ENCODE measurements at places on chromosomes 1 and 21.

- no peak for DNase-seq
Measured at GRCh38 chr1:9279172-9279840, 13.4 kb upstream of the SPSB1 start.

DNA sequence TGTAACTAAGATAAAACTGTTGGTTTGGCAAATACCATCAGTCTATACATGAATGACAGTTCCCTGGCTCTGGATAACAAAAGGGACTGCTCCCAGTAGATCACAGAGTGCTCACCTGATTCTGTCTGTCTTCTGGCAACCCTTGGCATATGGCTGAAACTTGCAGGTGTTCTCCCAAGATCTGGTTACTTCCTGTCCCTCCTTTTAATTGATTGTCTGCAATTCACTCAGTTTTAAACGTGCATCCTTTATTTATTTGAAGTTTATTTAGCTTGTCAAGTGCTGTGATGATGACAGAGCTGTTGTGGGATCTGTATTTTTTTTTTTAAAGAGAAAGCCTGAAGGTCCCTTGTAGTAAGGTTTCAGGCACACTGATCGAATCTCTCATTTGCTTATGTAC lies 3.4 kb downstream of the KCNA3 start:
- DNase-seq, result no peak

- no peak for DNase-seq
Measured at GRCh38 chr1:223242382-223242955, 99.4 kb upstream of the TLR5 start.

GRCh38 chr1:232579466-232579865 lies 50.5 kb downstream of the SIPA1L2 start:
- DNase-seq, result no peak

- no peak for DNase-seq
Measured at GRCh38 chr21:37266515-37267221, 466 bp downstream of the VPS26C start.
